Epithelial cell of prostate (primary cell): ENCODE measurements at places on chromosomes 2 and 18.

GRCh38 chr2:74703373-74703772 lies 49.3 kb downstream of the SEMA4F start:
- DNase-seq: no peak

- DNase-seq: no peak
These were observed 595.4 kb downstream of the NYAP2 start for GRCh38 chr2:225994748-225995405.

DNA sequence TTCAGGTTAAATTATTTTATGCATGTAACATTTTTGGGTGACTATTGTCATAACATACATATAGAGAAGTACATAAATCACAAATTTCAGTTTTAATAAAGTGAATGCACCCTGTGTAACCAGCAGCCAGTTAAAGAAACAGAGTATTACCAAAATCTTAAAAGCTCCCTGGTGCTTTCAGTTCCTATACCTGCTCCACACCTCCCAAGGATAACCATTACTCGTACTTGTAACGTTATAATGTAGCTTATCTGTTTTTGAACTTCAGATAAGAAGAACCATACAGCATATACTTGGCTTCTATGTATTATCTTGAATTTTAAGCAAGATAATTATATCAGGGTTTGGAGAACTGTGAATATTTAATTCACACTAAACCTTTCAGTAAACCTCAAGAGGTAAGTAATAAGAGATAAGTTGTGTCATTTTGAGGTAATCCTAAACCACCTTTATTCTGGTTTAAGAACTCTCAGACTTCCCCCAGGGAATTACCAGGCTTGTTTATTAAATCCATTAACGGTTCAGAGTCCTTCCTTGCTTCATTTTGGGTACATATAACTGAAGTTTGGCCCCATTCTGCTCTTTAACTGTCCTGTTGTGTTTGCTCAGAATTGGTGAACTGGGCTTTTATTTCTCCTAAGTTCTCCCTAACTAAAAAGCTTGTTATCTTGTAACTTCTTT lies 58.6 kb downstream of the LCLAT1 start:
- no peak for DNase-seq

GRCh38 chr2:70890469-70891065 lies 45.1 kb upstream of the ATP6V1B1 start:
- no peak for DNase-seq

DNA sequence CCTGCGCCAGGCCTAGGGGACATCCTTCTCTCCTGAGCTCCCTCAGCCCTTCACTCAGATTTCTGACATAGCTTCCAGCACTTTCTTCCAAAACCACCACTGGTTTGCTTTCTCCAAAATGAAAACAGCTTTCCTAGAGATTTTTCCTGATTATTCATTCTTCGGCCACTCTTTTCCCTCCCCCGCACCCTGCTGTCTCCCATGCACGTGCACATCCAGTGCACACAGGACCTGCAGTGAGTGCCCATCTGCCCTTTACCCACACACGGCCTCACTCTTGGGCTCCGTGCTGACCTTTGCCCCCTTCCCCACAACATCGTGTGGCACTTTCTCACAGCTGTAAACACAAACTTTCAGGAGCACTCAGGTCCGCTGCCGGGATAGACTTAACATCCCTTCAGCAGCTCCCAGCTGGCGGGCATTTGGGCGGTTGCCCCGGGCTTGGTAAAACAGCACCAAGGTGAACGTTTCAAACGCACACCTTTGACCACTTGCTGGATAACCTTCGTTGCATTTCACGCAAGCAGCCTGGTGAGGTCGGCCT lies 25.8 kb downstream of the KIF1A start:
- no peak for DNase-seq

DNA sequence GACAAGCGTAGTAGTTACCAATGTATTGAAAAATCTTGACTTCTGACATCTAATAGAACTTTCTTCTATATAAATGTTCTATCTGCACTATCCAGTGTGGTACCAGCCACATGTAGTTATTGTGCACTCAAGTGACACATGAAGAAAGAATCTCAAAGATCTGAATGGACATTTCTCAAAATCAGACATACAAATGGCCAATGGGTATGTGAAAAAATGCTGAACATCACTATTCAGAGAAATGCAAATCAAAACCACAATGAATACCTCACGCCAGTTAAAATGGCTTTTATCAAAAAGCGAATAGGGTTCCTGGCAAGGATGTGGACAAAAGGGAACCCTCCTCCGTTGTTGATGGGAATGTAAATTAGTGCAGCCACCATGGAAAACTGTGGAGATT lies 37.5 kb upstream of the SMCHD1 start:
- no peak for DNase-seq

GRCh38 chr2:45244928-45245327 lies 235.7 kb upstream of the SIX2 start:
- no peak for DNase-seq

DNA sequence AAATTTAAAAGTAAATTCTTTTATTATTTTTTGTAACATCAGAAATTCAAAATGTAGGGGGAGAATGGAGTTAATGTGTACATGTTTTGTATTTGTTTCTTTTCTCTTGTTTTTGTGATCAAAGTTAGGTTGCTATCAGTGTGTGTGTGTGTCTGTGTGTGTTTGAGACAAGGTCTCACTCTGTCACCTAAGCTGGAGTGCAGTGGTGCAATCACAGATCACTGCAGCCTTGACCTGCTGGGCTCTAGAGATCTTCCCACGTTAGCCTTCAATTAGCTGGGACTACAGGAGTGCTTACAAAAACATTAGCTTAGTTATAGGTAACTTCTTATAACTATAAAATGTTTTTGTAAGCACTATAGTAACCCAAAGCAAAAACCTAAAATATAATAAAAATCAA lies 50.7 kb downstream of the GDF7 start:
- DNase-seq: no peak

DNA sequence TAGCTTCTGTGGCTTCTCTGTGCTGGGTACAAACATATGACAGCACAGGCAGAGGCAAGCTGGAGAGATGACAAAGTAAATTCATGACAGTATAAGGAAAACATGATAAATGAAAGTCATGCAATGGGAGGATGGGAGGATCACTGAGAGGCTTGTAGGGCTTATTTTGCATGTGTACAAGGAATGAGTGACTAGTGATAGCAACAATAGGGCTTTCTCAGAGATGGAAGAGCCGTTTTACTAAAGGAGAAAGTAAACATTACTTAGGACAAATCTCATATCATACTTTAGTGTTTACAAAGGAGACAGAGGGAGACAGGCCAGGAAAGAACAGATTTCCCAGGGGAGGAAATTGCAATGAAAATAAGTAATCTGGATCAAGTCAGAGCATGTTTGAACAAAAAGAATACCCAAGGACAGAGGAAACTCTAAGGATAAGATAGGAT lies 82.5 kb upstream of the RBMS1 start:
- DNase-seq: no peak

- no peak for DNase-seq
These were observed 37.2 kb upstream of the CDH19 start for GRCh38 chr18:66641056-66641455.

DNA sequence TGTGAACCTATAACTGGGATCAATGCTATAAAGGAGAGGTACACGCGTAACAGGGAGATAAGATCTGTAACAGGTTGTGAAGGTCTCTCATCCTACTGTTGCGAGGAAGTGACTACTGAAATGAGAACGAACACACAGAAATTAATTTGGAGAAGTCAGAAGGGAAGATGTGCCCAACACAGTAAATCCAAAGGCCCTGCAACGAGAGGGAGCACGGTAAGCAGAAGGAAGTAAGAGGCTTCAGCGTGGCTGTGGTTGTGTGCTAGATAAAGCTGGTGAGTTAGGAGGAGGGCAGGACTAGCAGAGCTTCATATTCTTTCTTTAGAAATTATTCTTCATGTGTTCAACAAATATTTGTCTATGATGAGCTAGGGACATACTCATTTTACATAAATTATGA lies 2.5 kb upstream of the ATG16L1 start:
- DNase-seq: no peak

DNA sequence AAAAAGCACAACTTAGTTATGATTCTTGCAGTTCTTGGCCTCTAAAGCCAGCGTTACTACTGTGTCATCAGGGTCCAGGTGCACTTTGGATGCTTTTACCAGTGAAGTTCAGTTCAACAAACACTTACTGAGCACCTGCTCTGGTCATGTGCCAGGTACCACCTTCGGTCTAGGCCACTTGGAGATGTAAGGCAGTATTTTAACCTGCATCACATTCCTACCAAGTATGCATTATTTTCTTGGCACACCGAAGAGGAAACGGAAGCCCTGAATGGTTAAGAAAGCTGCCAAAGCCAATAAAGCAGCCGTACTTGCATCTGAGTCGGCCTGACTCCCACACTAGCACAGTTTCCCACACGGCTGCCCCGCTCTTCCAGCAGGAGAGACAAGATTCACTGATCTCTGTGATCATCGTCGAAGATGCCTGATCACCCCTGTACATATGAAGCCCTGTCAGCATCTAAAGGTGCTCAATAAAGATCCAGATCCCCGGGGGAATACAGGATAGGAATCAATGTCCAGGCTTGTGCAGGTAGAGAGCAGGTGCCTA lies 427.1 kb downstream of the EIPR1 start:
- no peak for DNase-seq

- DNase-seq: no peak
These were observed 10.6 kb downstream of the C18orf63 start for GRCh38 chr18:74326231-74326630.

- no peak for DNase-seq
These were observed 62.0 kb upstream of the SRD5A2 start for GRCh38 chr2:31642707-31643106.

- no peak for DNase-seq
These were observed 2.2 kb upstream of the SERTAD2 start for GRCh38 chr2:64655873-64656272.

DNA sequence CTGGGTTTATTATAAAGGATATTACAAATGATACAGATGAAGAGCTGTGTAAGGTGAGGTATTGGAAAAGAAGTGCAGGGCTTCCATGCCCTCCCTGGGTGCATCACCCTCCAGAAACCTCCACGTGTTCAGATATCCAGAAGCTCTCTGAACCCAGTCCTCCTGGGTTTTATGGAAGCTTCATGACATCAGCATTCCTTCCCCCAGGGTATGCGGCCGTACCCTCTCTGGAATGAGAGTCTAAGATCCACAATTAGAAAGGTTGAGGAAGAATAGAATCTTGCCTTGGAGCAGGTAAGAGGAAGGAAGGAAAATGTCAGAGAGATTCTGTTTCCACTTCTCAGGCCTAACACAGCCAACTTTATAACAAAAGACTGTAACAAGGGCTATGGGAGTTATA lies 208.2 kb upstream of the DCC start:
- DNase-seq: no peak

DNA sequence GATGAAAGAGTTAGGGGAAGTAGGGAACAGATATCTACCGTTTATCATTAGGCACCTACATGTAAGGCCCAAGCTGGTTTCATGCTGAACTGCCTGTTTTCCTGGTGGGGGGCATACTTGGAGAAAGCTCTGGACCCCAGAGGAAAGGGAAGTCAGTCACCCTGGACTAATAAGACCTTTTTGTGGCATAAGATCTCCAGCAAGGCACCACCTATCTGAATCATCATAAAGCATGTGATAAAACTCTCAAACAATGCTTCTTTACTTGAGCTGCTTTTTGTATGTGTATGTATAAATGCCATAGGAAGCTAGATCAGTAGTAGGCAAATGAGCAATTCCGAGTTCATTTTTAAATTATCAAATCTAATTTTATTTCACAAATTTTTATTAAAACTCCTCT lies 104.8 kb downstream of the TANC1 start:
- no peak for DNase-seq

DNA sequence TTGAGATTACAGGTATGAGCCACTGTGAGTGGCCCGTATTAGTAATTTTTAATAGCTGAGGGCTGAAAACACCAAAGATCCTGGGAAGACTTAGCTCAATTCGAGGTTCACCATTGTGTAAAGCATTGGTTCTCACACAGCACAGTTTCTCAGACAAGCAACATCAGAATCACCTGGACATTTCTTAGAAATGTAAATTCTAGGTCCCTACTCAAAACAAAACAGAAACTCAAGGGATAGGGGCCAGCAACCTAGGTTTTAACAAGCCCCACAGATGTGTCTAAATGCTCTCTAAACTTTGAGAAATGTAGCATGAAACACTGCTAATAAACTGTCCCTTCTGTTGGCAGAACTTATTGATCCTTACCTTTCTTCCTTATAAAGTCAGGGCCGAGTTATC lies 681.2 kb downstream of the RNF144A start:
- no peak for DNase-seq

- DNase-seq: no peak
These were observed 121.8 kb downstream of the GPR39 start for GRCh38 chr2:132538331-132538855.

DNA sequence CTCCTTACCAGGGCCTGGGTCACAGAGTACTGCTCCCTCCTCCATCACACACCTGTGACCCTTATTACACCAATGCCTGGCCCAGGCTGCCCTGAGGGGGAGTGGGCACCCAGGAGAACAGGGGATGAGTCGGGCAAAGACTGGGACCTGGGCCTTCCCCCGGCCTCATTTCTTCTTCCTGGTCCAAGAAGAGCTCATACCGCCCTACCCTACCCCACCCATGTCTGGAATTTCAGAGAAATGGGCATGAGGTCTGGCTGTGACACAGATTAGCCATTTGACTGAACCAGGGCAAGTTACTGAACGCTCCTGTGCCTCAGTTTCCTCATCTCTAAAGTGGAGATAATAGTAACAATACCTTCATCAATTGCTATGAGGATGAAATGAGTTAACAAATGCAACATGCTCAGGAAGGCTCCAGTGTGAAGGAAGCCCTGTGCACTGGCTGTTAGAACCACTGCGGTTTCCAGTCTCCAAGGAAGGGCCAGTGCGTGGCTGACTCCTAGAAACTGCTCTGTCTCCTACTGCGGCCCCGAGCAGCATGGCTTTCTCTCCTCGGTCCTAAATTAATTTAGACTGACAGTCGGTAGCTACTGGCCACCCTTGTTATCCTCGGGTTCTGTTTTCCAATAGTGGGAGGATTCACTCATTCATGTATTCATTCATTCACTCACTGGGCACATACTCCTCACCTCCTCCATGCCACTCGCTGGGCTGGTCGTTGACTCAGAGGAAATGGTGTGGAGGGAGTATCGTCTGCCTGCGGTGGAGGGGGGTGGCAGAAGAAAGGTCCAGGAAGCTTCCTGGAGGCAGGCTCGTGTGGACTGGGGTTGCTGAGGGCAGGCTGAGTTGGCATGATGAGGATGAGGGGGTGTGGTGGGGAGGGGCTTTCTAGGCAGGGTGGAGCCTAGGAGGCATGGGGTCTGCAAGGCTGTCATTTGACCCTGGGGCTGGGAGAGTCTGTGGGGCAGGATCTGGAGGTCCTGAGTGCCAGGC lies 175.6 kb downstream of the GLI2 start:
- no peak for DNase-seq

- DNase-seq: no peak
These were observed 70.9 kb downstream of the AAK1 start for GRCh38 chr2:69572641-69573040.

GRCh38 chr18:37575646-37576045 lies 10.0 kb upstream of the CELF4 start:
- DNase-seq: no peak

DNA sequence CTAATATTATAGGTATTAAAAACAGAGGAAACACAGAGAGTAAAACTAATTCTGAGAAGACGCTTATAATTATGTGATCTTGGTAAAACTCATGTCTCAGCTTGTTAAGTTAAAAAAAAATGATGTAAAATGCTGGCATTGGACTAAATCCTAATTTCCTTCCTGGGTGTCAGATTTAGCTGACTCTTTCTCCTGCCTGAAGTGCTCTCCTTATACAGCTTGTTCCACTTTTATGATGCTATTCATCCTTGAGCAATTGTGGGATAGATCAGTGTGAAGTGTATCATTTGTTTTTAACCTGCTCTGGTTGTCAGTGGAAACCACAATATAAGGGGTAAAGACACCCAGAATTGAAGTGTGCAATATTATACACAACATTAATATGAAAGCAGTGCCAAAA lies 84.9 kb downstream of the EFEMP1 start:
- DNase-seq: no peak
